Activated CD4-positive, alpha-beta T cell treated with anti-CD3 and anti-CD28 coated beads, Interleukin-2, amount 10 ng/mL, durations not matched to agents 24 days and 14 days (primary cell): ENCODE measurements at places on chromosomes 1 and 21. TPM values are rescaled to one million over a fixed set of nuclear protein-coding genes. Genes with fewer than 3 reads are reported as not detected.

Gene DNAH14
- total RNA-seq: 0.57 TPM in 1 of 2 replicates, not detected in the other

Gene OR14K1
- total RNA-seq: not detected in 2 replicates

Gene KHDC4
- total RNA-seq: 82.9 and 92.2 TPM in 2 replicates

Gene UTS2
- not detected in 2 replicates for total RNA-seq

Gene FAM72B
- total RNA-seq: 21.6 and 23.0 TPM in 2 replicates

- no peak for DNase-seq
Measured at GRCh38 chr1:86868477-86868876, 45.4 kb downstream of the SELENOF start.

GRCh38 chr1:199121047-199121446 is 482.2 kb downstream of the PTPRC start:
- DNase-seq: no peak

DNA sequence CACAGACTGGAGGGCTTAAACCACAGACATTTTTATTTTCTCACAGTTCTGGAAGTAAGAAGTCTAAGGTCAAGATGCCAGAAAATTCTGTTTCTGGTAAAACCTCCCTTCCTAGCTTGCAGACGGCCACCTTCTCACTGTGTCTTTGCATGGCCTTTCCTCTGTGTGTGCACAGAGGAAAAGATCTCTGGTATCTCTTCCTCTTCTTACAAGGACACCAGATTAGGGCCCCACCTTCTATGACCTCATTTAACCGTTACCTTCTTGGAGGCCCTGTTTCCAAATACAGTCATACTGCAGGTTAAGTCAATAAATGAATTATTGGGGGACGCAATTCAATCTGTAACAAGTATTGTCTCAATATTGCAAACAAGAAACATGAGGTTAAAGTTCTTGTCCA is 63.0 kb upstream of the PRDX6 start:
- DNase-seq: no peak

GRCh38 chr1:183806125-183806524 is 1.2 kb downstream of the RGL1 start:
- no peak for DNase-seq

GRCh38 chr1:168362991-168363390 is 82.3 kb downstream of the TBX19 start:
- DNase-seq: peak; percentile 85

DNA sequence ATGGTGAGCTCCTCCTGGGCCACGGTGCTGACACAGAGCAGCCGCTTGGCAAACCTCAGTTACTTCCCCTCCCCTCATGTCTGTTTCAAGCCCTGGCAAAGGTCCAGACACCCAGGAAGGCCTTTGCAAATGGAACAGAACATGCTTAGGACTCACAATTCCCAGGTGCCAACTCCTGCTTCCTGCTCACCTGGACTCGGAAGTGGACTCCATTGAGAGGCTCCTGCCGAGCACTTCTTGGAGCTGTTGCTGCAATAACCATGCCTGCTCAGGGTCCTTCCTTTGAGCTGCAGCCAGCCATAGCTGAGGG is 10.7 kb downstream of the DCST2 start:
- DNase-seq: no peak

- no peak for DNase-seq
Measured at GRCh38 chr1:60679524-60680375, 402.6 kb upstream of the NFIA start.

DNA sequence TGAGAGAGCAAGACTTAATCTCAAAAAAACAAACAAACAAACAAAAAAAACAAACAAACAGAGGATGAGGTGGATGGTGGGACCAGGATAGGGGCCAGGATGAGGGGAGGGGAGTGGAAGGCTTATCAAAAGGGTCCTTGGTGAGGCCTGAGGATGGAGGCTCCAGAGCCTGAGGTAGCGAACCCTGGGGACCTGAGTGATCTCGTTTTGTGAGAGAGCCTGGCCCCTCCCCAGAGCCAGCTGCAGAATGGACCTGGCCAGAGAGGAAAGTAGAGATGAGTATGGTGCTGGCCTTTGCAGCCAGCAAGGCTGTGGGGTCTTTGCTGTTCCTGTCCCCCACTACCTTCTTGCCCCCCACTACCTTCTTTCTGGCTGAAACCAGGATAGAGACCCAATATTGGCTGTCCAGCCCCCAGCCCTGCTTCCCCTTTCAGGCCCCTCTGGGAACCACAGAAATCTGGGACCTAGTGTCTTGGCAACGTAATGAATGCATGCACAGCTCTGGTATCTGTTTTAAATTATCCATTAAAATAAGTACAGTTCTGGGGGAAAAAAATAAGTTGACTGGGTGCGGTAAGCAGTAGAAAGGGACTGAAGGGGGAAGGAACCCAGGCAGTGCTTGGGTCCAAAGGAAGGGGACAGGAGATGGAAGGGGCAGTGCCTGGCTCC is 1.1 kb upstream of the LMNA start:
- DNase-seq: no peak

DNA sequence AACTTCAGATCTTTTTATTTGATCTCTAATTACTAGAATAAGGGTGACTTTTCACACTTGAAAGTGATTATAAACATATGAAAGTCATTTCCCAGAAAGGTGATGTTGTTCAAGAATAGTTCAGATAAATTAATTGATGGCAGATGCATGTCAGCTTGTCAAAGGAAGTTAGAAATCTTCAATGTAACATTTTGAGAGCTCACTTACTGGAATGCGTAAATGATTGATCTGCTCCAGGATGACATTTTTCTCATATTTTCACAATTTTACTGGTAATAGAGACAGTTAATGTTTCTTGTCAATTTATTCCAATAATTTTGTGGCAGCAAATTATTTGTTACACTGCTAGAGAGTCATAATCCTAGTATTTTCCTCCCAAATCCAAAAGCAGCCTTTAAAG is 424.2 kb downstream of the PLA2G4A start:
- DNase-seq: no peak
